ENCODE measurements at places on chromosomes 12 and 14. TPM values are rescaled to one million over a fixed set of nuclear protein-coding genes. Genes with fewer than 3 reads are reported as not detected.

The TAS2R50 gene
- not detected for total RNA-seq

The EEF1AKMT3 gene
- total RNA-seq = 5.4 TPM

The PTPN11 gene
- 51.8 TPM for total RNA-seq

The KRT7 gene
- 5.2 TPM for total RNA-seq

The C14orf132 gene
- total RNA-seq = 16.5 TPM

The ZDHHC17 gene
- 15.9 TPM for total RNA-seq

The TPCN1 gene
- total RNA-seq = 28.1 TPM

The SYNE3 gene
- total RNA-seq = 20.4 TPM

The TMPRSS12 gene
- not detected for total RNA-seq

The TAS2R46 gene
- not detected for total RNA-seq

The OSGEP gene
- 30.0 TPM for total RNA-seq

The PRIMA1 gene
- not detected for total RNA-seq

The PLD4 gene
- not detected for total RNA-seq

The KRT82 gene
- total RNA-seq = not detected

The BCL11B gene
- total RNA-seq = not detected

The MIP gene
- total RNA-seq = not detected

The MYG1 gene
- total RNA-seq = 43.3 TPM

The SMCO3 gene
- 7.6 TPM for total RNA-seq

The AKAP5 gene
- total RNA-seq = 0.09 TPM

The RASAL1 gene
- not detected for total RNA-seq

The ABCD2 gene
- total RNA-seq = 0.17 TPM

The TESPA1 gene
- total RNA-seq = not detected

The OR6C75 gene
- not detected for total RNA-seq

The RAPGEF3 gene
- total RNA-seq = 1.5 TPM

The TEX22 gene
- total RNA-seq = 0.82 TPM

The PIWIL1 gene
- not detected for total RNA-seq

The TAS2R30 gene
- total RNA-seq = 0.26 TPM

The SMIM41 gene
- total RNA-seq = 2.0 TPM

The FLRT2 gene
- total RNA-seq = 80.2 TPM

The TOMM20L gene
- not detected for total RNA-seq

The CGRRF1 gene
- 18.1 TPM for total RNA-seq

The CLEC9A gene
- not detected for total RNA-seq

The HOXC4 gene
- 3.5 TPM for total RNA-seq

The GLIPR1L1 gene
- not detected for total RNA-seq

The FAIM2 gene
- total RNA-seq = 21.1 TPM

The ART4 gene
- 0.26 TPM for total RNA-seq

The PSME1 gene
- 162 TPM for total RNA-seq

The GYS2 gene
- total RNA-seq = not detected

The RASSF9 gene
- total RNA-seq = 1.6 TPM

The NXPH4 gene
- total RNA-seq = 14.1 TPM

The KRT71 gene
- total RNA-seq = not detected

The ARHGEF25 gene
- 10.8 TPM for total RNA-seq

The FITM1 gene
- not detected for total RNA-seq

The SELPLG gene
- total RNA-seq = 2.6 TPM

The HOXC12 gene
- total RNA-seq = not detected

The FERMT2 gene
- total RNA-seq = 138 TPM

The AKAP6 gene
- 0.35 TPM for total RNA-seq

The RERGL gene
- not detected for total RNA-seq

The PRH2 gene
- total RNA-seq = 2.3 TPM

The DYNC1H1 gene
- total RNA-seq = 213 TPM

The TIMELESS gene
- total RNA-seq = 6.8 TPM

The TAS2R31 gene
- 0.35 TPM for total RNA-seq

The CIDEB gene
- total RNA-seq = 1.0 TPM

The LRRC10 gene
- total RNA-seq = not detected

The OR2AP1 gene
- total RNA-seq = not detected

All from pericardium fibroblast (primary cell).